ENCODE measurements at places on chromosomes 11 and 22.

DNA sequence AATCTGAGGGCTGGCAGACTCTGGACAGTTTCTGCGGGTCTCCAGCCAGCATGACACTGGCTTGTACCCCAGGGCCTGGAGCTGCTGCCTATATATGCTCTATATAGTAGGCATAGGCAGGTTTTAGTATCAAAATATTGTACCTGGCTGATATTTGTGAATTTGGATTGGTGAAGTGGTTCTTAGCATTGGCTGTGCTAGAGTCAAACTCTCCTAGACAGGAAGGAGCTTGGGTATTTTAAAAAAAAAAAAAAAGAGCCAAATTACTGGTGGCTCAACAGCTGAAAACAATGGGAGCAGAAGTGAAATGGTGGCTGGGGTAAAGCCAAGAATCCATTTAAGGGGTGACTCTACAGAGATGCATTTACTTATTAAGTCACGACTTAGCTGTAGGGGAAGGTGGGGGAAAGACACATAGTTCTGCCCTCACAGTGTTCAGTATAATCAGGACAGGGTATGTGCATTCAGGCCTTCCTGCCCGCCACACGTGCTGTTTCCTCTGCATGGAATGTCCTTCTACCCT, 11.0 kb upstream of the MTFP1 start:
- H3K4me1 ChIP-seq: no peaks in the 10 kb centered on the region
- no peaks in the 10 kb centered on the region for H3K27me3 ChIP-seq
- no peak for DNase-seq
- no peak overlapping the region for H3K27ac ChIP-seq

- H3K4me3 ChIP-seq: no peak overlapping the region
- H3K36me3 ChIP-seq: no peaks in the 10 kb centered on the region
- no peak for DNase-seq
- peaks cover 73% of the 10 kb centered on the region for H3K27me3 ChIP-seq
- no peaks in the 10 kb centered on the region for H3K4me1 ChIP-seq
- H3K27ac ChIP-seq: no peak overlapping the region
Measured at GRCh38 chr11:59012398-59013265, 73.3 kb downstream of the GLYATL1 start.

- H3K27ac ChIP-seq: no peak overlapping the region
- no peak for DNase-seq
- peak overlapping the region; percentile 11 for H3K4me3 ChIP-seq
- H3K36me3 ChIP-seq: peaks cover 10% of the 10 kb centered on the region
Measured at GRCh38 chr22:37661160-37661924, 2.8 kb downstream of the PDXP start.

- peaks cover 44% of the 10 kb centered on the region for H3K27me3 ChIP-seq
- H3K4me1 ChIP-seq: no peaks in the 10 kb centered on the region
- no peaks in the 10 kb centered on the region for H3K36me3 ChIP-seq
- no peak overlapping the region for H3K4me3 ChIP-seq
Measured at GRCh38 chr22:27695925-27696324, 105.6 kb downstream of the MN1 start.

DNA sequence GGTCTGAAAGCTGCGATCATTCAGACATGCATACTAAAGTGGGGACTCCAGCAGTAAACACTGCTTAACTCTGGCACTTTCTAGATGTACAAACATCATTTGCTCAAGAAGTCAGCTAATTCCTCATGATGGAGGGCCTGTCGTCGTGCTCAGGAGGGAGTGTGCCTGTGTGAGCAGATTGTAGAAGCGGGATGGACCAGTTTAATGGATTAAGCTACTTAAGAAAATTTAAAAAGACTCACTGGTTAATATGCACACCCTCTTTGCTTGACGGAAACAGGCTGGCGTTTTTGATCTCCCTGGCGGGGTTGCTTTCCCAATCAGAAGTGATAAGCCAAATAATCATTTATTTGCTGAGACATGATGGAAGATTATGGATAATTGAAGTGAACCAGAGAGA, 79.0 kb downstream of the LDLRAD3 start:
- H3K4me1 ChIP-seq: no peaks in the 10 kb centered on the region
- no peak for DNase-seq
- H3K27ac ChIP-seq: no peak overlapping the region
- H3K4me3 ChIP-seq: no peak overlapping the region

DNA sequence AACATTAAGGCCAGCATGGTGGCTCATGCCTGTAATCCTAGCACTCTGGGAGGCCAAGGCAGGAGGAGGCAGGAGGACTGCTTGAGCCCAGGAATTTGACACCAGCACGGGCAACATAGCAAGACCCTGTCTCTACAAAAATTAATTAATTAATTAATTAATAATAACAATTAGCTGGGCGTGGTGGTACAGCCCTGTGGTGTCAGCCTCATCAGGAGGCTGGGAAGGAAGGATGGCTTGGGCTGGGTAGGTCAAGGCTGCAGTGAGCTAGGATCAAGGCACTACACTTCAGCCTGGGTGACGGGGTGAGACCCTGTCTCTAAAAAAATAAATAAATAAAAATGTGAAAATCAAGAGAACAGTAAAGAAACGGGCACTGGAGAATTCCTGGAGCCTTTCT, 1.4 kb downstream of the ARFGAP3 start:
- DNase-seq: no peak
- peaks cover 13% of the 10 kb centered on the region for H3K36me3 ChIP-seq
- peak overlapping the region; percentile 85 for H3K4me3 ChIP-seq
- no peaks in the 10 kb centered on the region for H3K27me3 ChIP-seq
- H3K27ac ChIP-seq: peak overlapping the region; percentile 83

- peaks cover 7% of the 10 kb centered on the region for H3K36me3 ChIP-seq
- peaks cover 8% of the 10 kb centered on the region for H3K4me1 ChIP-seq
- H3K27me3 ChIP-seq: no peaks in the 10 kb centered on the region
Measured at GRCh38 chr11:134372536-134372935, 39.5 kb downstream of the B3GAT1 start.

- no peak for DNase-seq
- no peak overlapping the region for H3K27ac ChIP-seq
- H3K4me3 ChIP-seq: no peak overlapping the region
- peaks cover 18% of the 10 kb centered on the region for H3K4me1 ChIP-seq
- H3K27me3 ChIP-seq: peaks cover 95% of the 10 kb centered on the region
Measured at GRCh38 chr11:44308256-44308922, 1.6 kb downstream of the ALX4 start.

GRCh38 chr11:12123799-12124198, 13.4 kb downstream of the MICAL2 start:
- no peak overlapping the region for H3K4me3 ChIP-seq
- no peaks in the 10 kb centered on the region for H3K27me3 ChIP-seq
- H3K27ac ChIP-seq: no peak overlapping the region
- DNase-seq: no peak

DNA sequence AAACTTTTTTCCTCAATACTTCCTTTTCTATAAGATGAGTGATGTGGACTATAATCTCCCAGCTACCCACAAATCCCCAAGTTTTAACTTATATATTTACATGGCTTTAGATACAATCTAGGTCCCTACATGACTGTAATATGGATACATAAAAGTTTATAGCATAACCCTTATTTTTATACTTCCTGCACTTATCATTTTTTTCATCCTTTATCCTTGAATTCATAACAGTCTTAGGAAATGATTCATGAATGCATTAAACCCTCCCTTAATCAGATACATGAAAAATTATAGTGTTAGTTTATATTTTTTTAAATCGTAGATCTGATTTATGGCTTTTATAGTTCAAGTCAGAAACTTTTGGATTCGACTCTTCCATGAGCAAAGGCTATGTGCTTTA, 195.8 kb downstream of the MAML2 start:
- peaks cover 2% of the 10 kb centered on the region for H3K36me3 ChIP-seq
- no peaks in the 10 kb centered on the region for H3K27me3 ChIP-seq
- H3K4me3 ChIP-seq: no peak overlapping the region
- DNase-seq: no peak

- no peak overlapping the region for H3K4me3 ChIP-seq
- DNase-seq: no peak
- peaks cover 1% of the 10 kb centered on the region for H3K36me3 ChIP-seq
Measured at GRCh38 chr11:110059706-110060463, 33.3 kb upstream of the ZC3H12C start.

GRCh38 chr11:132944569-132944944, 587.7 kb downstream of the OPCML start:
- H3K4me1 ChIP-seq: no peaks in the 10 kb centered on the region
- no peak overlapping the region for H3K27ac ChIP-seq
- no peak for DNase-seq
- H3K4me3 ChIP-seq: no peak overlapping the region
- H3K36me3 ChIP-seq: no peaks in the 10 kb centered on the region
- H3K27me3 ChIP-seq: peaks cover 10% of the 10 kb centered on the region

DNA sequence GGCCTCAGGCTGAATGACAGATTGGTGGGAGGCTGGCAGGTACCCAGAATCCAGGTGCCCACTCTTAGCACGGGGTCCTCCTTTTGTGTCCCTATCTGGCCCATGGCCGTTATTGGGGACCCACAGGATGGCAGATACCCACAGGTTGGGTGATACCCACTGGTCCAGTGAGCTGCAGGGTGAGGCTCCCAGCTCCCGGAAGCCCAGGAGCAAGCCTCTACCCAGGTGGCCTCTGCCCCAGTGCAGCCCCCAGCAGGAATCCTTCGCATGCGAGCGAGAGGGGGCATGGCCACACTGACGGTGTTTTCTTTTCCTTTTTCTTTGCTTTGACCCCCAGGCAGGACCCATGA, 116.1 kb downstream of the PHF21B start:
- no peak overlapping the region for H3K4me3 ChIP-seq
- H3K36me3 ChIP-seq: no peaks in the 10 kb centered on the region
- DNase-seq: no peak
- H3K27me3 ChIP-seq: no peaks in the 10 kb centered on the region

DNA sequence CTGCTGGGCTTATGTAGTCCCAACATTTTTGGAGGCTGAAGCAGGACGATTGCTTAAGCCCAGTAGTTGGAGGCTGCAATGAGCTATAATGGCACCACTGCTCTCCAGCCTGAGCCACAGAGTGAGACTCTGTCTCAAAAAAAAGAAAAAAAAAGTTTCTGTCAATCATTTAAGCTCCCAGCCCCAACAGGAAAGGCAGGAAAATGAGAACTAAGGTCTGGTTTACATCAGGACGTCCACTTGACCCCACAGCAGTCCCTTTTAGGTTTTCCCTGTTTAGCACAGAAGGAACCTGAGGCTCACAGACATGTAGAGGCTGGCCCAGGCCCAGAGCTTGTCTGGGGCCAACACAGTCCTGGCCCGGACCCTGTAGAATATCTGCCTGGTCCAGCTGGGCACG, 9.2 kb upstream of the TTLL1 start:
- H3K4me1 ChIP-seq: no peaks in the 10 kb centered on the region
- no peak overlapping the region for H3K27ac ChIP-seq
- H3K36me3 ChIP-seq: peaks cover 3% of the 10 kb centered on the region
- H3K4me3 ChIP-seq: no peak overlapping the region
- DNase-seq: no peak

DNA sequence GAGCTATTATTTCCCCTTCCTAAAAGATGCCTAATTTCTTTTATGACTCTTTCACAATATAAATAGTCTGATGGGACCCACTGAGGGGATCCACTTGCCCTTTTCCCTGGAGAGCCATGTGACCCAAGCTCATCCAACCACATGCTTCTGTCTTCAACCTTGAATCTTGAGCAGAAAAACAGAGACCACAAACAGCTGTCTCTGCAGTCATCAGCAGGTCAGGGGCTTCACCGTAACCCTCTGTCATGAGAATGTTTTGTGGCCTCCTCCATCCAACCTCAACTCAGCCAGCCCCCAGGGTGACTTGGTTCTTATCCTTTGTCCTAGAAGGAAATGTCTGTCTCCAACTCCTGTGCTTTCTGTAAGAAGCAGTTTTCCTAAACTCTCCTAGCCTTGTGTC, 129.6 kb upstream of the POU2AF2 start:
- no peaks in the 10 kb centered on the region for H3K36me3 ChIP-seq
- DNase-seq: no peak
- H3K4me3 ChIP-seq: no peak overlapping the region
- H3K27me3 ChIP-seq: peaks cover 28% of the 10 kb centered on the region

GRCh38 chr11:77672264-77672663, 34.7 kb upstream of the CLNS1A start:
- peaks cover 78% of the 10 kb centered on the region for H3K36me3 ChIP-seq
- H3K27ac ChIP-seq: no peak overlapping the region
- H3K4me3 ChIP-seq: no peak overlapping the region
- H3K27me3 ChIP-seq: no peaks in the 10 kb centered on the region

DNA sequence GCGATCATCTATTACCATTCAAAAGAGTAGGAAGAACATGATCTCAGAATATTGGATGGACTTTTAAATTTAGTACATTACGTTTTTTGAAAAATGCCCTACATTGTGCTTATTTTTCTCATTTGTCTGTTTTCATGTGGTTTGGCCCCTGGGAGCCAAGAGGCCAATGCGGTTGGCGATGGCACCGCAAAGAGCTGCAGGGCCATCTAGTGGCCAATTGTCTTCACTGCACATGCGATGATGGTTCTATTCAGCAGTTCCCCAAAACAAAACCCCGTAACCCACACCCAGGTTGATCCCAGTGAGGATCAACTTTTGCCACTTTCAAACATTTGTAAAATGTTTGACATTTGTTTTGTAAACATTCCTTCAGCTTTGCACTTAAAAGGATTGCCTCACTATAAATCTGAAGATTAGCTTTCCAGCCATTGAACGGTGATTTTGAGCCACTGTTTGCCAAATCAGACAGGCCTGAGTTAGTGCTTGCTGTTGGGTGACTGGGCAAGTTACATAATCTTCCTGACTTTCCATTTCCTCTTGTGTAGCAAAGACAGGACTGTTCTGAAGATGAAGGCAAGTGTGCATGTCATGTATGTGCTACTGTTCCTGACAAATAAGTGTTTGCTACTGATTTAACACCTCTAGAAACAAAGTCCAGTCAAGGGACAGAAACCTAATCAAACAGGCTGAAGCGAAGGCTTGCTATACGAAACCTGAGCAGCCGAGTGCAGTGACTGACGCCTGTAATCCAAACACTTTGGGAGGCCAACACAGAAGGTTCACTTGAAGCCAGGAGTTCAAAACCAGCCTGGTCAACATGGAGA, 29.2 kb upstream of the XBP1 start:
- DNase-seq: peak; percentile 56
- H3K27me3 ChIP-seq: no peaks in the 10 kb centered on the region
- H3K27ac ChIP-seq: no peak overlapping the region
- no peak overlapping the region for H3K4me3 ChIP-seq
- peaks cover 4% of the 10 kb centered on the region for H3K36me3 ChIP-seq

GRCh38 chr11:121643479-121644186, 190.9 kb upstream of the SORL1-AS1 start:
- no peak overlapping the region for H3K4me3 ChIP-seq
- H3K27me3 ChIP-seq: no peaks in the 10 kb centered on the region
- H3K36me3 ChIP-seq: peaks cover 7% of the 10 kb centered on the region
- H3K27ac ChIP-seq: no peak overlapping the region
- no peak for DNase-seq

DNA sequence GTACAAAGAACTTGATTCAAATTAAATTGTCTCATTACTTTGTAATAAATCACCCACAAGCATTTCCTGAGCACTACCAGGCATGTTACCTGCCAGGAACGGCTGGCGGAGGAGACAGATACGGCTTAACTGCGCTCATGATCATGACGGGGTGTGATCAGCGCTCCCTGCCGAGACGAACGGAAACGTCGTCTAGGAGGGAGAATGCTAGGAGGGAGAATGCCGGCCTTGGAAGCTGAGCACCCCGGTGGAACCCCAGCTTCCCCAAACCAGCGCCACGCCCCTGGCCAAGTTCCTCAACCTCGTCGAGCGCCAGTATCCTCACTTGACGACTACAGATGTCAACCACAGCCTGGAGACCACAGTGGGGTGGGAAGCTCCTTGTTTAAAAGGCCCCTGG, 272.8 kb downstream of the CTTN start:
- peaks cover 3% of the 10 kb centered on the region for H3K36me3 ChIP-seq
- peaks cover 35% of the 10 kb centered on the region for H3K27me3 ChIP-seq
- no peak overlapping the region for H3K27ac ChIP-seq

GRCh38 chr11:44258839-44259420, 51.0 kb downstream of the ALX4 start:
- H3K27ac ChIP-seq: peak overlapping the region; percentile 7
- H3K4me3 ChIP-seq: no peak overlapping the region

Data from central memory CD8-positive, alpha-beta T cell (primary cell).